ENCODE measurements at places on chromosomes 13 and 19.

DNA sequence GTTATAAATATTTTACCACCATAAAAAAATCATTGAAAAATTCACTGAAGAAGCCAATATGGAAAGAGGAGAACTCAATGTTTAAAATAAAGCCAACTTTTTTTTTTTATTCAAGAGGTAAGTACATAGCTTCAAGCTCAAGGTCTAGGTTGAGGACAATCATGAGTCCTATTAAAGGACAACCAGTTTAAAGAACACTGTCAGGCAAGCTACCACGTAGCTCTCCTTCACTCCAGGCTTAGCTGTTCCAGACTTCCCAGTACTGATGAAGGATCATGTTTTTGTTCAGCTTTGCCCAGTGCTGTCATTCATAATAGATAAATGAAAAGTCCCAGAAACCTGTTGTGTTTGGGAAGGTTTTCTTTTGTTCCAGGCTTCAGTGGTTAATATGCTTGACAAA is 10.0 kb upstream of the MLNR start:
- DNase-seq = no peak

DNA sequence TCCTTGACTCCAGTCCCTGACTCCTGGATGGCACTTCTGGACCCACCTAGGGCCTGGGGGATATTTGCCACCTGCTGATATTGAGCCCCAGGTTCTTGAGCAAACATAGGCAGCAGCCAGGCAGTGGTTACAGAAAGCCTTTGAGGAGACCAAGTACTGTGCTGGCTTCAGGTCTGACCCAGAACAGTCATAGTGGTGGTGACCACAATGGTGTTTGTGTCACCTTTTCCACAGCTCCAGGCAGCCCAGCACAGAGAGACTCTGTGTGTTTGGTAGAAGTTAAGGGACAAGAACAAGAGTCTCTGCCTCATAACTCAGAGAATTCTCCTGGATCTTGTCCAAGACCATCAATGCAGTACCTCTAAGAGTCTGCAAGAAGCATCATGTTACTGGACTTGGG is 14.6 kb upstream of the CLC start:
- no peak for DNase-seq

DNA sequence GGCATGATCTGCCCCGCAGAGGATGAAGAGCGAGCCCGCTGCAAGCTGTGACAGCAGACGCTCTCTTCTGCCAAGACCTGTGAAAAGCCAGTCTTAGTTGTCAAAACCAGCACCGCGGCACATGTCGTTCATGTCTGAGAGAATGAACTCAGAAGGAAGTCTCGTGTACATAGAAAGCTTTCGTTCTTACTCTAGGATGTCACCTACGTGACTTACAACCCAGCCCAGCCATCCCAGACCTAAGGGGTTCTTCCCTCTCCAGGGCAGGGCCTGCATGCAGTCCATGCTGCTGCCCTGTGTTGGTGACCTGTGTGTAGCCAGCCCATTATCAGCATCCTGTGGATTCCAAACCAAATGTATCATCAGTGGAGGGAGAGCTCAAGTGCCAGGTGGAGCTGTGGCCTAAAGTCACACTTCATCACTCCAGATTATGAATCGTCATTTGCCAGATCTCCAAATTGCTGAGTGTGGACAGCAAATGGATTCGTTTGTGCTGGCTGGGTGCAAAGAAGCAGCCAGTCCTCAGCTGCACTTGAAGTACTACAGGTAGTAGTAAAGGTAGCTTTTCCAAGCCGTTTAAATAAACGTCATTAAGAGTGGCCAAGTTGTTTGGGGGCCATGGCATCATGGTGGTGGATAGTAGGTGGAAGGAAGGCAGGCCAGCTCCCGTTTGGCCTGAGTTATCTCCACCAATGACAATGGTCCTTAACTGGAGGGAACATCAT is 73.9 kb upstream of the GPR183 start:
- DNase-seq = no peak

GRCh38 chr19:1496714-1497577 is 6.0 kb downstream of the REEP6 start:
- DNase-seq = no peak

DNA sequence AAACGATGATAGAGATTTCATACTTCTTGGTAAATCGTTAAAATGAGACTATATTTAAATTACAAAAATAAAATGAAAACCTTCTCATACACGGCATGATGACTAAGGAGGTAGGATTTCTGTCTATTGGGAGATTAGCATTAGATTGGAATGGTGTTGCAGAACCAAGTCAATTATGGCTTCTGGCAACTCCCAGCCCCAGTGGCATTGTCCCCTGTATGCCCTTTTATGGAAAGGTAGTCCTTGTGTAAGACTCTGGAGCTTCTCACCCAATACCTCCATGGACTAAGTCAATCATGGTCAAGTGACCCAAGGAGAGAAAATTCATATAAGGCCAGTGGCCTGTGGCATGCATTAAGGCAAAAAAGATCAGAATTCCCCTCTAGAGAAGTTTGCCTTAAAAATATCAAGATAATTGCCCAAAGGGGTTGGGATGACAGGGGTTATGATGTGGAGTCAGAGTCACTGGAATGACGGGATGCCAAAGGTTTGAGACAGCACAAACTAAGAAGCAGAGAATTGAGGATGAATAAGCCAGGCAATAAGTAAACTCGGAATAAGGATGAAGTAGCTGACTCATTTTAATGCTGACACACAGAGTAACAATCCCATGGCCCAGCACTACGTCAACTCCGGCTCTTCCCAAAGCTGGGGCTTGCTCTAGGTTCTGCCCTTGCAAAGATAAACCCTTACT is 57.8 kb upstream of the POSTN start:
- no peak for DNase-seq

DNA sequence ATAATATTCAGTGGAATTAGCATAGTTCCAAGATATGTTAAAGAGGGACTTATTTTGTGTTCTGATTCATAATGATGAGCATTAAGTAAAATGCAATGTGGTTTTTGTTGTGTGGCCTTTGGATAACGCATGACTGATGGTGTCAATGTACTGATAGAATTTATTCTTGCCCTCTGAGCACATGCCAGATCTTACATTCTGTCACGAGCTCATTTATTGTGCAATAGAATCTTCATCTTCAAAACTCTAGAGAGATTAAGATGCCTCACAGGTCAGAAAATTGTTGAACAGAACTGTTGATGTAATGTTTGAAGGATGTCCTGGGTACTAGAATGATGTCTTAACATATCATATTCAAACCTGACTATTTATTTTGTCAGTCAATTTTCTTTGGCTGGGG is 148.0 kb upstream of the HTR2A start:
- DNase-seq = no peak

GRCh38 chr19:1284979-1285736 is 515 bp upstream of the EFNA2 start:
- no peak for DNase-seq

DNA sequence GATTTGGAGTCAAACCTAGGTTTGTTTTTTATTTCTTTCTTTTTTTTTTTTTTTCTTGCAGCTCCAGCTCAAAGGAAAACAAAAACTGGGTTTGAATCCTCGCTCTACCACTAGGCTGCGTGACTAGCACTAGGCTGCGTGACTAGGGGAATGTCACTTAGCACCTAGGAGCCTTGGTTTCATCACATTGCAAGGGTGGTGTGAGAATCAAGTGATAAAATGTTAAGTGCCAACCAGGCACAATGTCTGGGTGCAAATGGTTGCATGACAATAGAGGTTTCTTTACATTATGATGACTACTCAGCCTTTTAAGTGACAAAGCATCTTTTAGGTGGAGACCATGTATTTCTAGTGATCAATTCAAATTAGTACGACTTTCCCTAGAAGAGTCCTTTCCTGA is 27.9 kb downstream of the RCBTB2 start:
- DNase-seq = no peak

DNA sequence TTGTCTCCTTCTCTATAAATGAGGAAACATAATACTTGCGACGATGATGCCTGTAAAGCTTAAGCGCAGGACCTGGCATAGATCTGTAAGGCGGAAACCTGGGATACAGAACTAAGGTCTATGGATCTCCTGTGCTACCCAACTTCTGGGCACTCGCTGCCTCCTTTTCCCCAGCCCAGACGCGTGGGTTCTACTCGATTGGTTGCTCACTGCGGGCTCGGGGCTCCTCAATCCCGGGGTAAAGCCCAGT is 615 bp upstream of the PSMC4 start:
- DNase-seq = peak; percentile 15

DNA sequence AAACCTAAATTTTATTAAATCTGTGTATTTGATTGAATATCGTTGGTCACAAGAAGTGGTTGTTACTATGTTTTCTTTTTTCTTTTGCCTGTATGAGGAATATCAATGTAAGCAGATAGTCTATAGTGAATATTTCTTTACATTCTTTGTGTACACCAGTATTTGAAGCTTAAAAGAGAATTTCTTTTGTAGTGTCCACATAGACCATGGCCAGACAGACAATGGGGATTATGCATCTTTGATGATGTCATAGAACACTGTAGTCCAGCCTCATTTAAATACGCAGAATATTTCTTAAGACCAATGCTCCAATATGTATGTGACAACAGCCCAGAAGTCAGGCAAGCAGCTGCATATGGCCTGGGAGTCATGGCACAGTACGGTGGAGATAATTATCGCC is 64.8 kb downstream of the IPO5 start:
- DNase-seq = no peak

Measured in NCI-H1694 (cell line).